ENCODE measurements at places on chromosomes 2 and 18. TPM values are rescaled to one million over a fixed set of nuclear protein-coding genes. Genes with fewer than 3 reads are reported as not detected.

The FIGN gene
- 0.87 TPM for polyA plus RNA-seq

DNA sequence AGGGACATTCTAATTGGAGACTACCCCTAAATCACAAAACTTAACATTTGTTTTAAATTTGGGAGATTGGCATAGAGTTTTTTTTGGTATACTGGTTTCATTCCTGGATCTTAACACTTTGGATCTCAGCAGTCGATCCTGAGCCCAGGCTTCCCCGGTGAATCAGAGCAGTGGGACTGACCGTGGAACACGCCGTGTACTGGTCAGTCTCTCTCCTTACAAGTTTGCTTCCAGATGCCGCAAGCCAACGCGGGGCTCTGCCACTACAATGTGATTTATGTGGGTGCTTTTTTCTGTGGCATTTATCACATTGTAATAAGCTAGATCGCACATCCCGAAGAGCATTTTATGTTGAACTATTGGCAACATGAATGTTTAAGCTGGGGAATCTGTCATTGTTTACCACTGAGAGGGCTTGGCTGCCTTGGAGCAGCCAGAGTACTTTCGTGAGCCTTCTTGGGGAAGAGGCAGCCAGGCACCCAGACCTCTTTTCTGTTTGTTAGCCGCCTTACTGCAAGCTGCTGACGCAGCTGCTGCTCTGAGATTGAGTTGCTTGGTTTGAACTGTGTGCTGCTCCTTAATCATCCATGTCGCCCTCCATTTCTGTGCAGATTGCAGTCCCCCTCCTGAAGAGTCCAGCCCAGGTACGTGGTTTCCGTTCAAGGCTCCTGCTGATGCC, 49.3 kb downstream of the COA5 start:
- no peak for DNase-seq

DNA sequence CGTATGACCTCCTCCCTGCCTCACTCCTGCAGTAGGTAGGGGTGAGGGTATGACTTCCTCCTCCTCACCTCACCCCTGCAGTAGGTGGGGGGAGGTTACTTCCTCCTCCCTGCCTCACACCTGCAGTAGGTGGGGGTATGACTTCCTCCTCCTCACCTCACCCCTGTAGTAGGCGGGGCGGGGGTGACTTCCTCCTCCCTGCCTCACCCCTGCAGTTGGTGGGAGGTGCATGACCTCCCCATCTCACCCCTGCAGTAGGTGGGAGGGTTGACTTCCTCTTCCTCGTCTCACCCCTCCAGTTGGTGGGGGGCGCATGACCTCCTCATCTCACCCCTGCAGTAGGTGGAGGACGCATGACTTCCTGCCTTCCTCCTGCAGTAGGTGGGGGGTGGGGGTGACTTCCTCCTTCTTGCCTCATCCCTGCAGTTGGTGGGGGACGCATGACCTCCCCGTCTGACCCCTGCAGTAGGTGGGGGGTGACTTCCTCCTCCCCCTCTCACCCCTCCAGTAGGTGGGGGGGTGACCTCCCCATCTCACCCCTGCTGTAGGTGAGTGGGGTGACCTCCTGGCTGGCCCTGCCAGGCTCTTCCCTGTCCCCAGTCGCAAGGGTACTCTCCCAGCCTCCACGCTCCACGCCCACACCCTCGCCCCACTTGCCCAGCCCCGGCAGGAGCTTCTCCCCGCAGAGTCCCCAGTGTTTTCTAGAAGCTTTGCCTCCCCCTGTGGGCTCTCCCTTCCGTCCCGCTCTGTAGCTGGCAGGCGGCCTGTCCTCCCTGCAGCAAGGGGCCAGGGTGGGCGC, 39.3 kb downstream of the TSHZ1 start:
- no peak for DNase-seq

- DNase-seq: peak; percentile 38
Measured at GRCh38 chr2:234290671-234291070, 206.2 kb downstream of the ARL4C start.

DNA sequence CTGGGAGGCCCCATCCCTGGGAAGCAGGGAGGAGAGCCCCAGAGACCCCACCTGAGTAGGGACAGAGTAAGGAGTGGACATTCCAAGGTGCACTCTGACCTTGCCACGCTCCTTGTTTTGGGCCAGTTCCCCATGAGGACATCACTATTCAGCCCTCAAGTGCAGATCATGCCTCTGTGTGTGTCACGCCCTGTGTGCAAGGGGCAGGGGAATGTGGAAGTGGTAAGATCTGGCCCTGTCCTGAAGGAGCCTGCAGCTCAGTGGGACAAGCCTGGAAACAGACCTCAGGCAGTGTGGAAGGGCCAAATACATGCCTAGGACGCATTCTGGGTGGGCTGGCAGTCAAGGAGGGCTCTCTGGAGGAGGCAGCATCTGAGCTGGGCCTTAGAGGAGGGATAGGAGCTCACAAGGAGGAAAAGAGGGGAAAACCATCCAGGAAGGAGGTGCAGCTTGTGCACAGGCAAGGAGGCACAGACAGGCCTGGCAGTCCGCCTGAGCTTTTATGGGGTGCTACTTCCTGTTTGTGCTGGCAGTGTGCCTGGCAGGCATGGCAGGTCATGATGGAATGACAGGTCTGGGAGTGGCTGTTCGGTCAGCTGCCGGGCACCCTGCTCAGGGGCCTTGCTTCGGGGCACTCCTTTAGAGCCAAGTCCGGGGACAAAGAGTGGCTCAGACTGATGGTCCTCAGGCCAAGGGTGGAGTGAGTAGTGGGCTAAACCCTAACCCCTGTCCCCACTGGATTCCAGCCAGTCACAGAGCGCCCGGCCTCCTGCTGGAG, 3.3 kb downstream of the KLHL30 start:
- peak; percentile 52 for DNase-seq

DNA sequence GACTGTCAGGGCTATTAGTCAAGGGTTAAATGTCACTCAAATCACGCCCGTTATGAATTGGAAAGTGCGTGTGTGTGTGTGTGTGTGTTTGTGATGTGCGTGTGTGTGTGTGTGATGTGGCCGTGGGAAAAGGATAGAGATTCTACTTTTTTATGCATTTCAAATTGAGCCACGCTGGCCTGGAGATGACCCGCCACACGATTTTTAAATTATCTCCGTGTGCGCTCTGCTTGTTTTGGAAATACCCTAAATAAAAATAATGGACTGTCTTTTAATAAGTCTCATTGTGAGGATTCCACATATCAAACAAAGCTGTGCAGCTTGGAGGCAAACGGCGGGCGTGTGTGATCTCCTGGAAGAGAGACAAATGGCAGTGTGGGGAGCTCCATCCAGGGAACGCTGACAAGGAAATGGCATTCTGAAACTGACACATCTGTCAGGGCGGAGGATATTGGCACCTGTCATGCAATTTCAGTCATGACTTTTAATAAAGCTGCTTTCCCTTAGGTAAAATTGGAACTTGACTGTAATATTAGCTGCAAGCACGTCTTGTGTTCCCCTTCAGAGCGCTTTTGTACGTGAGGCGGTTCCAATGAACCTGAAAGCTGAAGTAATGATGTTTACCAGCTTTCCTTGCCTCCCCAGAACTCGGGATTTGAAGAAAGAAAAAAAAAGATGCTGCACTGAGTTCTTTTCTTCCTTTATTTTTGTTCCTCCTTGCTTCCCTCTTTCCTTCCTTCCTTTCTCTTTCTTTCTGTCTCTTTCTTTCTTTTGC, 381.8 kb upstream of the SMIM21 start:
- peak; percentile 72 for DNase-seq
